Left ventricle myocardium inferior (tissue), 1 donor: ENCODE measurements at places on chromosomes 7 and 10. TPM values are rescaled to one million over a fixed set of nuclear protein-coding genes. Genes with fewer than 3 reads are reported as not detected.

BPGM gene
- total RNA-seq: 13.9 TPM

GRCh38 chr7:28442540-28443420 lies 30.5 kb downstream of the CREB5 start:
- no peak for DNase-seq

GRCh38 chr7:70951271-70951962 lies 180.5 kb upstream of the GALNT17 start:
- DNase-seq: no peak

DNA sequence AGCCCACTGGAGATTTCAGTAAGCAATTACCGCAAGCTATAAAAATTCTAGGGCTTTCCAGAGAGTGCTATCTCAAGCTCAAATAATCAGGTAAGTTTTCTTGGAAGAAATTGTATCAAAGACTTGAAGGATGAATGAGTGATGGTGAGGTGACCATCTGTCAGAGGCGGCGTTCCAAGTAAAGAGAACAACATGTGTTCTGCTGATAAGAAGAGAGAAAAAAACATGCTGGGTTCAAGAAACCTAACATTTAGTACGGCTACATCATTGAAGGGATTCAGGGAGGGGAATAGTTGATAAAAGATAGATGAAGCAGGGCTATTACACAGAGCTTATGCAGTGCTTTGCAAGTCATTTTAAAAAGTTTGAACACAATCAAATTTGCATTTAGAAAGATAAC lies 100.7 kb downstream of the GNAI1 start:
- DNase-seq: no peak

DNA sequence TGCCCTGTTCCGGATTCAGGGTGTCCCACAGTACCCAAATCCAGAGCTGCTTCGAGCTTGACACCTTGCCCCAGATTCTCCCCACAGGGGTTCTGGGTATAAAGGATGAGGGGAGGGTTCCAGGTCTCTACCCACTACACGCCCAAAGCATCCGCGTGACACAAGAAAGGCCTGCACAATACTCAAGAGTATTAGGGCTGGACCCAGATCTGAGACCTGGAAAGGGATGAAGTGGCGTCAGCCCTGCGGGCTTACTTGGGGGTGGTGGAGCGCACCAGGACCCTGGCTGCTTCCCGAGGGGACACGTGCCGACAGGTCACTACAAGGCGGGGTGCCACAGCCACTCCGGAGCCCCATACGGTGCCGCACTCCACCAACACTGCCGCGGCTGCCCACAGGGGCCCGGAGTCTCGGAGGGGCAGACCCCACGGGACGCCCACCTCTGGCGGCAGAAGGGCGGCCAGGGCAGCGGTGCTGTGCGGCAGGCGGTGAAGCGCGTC lies 1.3 kb downstream of the TYSND1 start:
- DNase-seq: no peak
